ENCODE measurements at places on chromosomes 3 and 15. TPM values are rescaled to one million over a fixed set of nuclear protein-coding genes. Genes with fewer than 3 reads are reported as not detected.

Gene COL6A6
- not detected for total RNA-seq

Gene CACNA2D2
- total RNA-seq = 0.41 TPM

Gene TRPM1
- not detected for total RNA-seq

Gene STRIT1
- total RNA-seq = not detected

Gene ACOX2
- not detected for total RNA-seq

Gene GLDN
- total RNA-seq = not detected

Gene CHRNA5
- 3.8 TPM for total RNA-seq

Gene GNAT1
- total RNA-seq = not detected

Gene CHDH
- 12.1 TPM for total RNA-seq

Gene KLHL40
- total RNA-seq = not detected

Gene FBXO40
- not detected for total RNA-seq

Gene DPPA4
- not detected for total RNA-seq

Gene WDR72
- not detected for total RNA-seq

Gene DPPA2
- not detected for total RNA-seq

Gene FOXL2NB
- not detected for total RNA-seq

Gene CHRNA7
- total RNA-seq = not detected

Gene BOC
- 0.05 TPM for total RNA-seq

Gene IGDCC3
- not detected for total RNA-seq

Gene SCAANT1
- not detected for total RNA-seq
